ENCODE measurements at places on chromosomes 16 and 17. TPM values are rescaled to one million over a fixed set of nuclear protein-coding genes. Genes with fewer than 3 reads are reported as not detected.

Gene CARHSP1
- 155 TPM for total RNA-seq

Gene FSCN2
- 0.66 TPM for total RNA-seq

Gene SPN
- not detected for total RNA-seq

Gene GAS2L2
- total RNA-seq: not detected

Gene RUNDC3A
- total RNA-seq: 0.07 TPM

Gene SEZ6
- not detected for total RNA-seq

Gene TM4SF5
- total RNA-seq: not detected

Gene FBF1
- total RNA-seq: 6.9 TPM

Gene HEXD
- 9.6 TPM for total RNA-seq

Gene P3H4
- total RNA-seq: 59.4 TPM

Gene CDK5R1
- total RNA-seq: 2.7 TPM

Gene ATP2A3
- 3.6 TPM for total RNA-seq

Gene DPEP2
- not detected for total RNA-seq

DNA sequence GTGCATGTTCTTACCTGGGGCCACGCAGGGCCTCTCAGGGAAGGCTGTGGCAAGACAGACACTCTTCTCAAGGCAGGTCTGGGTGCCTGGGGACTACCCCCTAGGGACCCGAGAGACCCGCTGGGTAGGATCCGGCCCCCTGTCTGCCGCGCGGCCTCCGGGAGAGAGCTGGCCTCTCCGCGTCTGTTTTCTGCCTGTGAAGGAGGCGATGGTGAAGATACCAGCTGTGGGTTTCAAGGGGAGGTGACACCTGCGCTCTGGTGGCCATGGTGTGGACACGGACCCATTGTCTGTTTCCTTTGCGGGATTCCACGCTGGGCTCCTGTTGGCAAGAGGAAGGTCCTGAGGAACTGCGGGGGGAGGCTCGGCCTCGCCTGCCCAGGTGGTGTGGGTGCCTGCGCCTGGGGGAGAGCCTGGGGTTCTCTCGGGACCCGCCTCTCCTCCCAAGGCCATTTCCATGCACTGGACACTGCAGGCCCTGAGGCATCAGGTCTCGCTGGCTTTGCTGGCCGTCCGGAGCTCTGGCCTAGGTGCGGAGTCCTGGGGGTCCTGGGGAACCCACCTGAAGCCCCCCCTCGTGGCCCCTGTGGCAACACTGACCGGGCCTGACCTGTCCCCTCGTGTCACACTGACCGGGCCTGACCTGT is 12.2 kb upstream of the METRNL start:
- no peak for DNase-seq

DNA sequence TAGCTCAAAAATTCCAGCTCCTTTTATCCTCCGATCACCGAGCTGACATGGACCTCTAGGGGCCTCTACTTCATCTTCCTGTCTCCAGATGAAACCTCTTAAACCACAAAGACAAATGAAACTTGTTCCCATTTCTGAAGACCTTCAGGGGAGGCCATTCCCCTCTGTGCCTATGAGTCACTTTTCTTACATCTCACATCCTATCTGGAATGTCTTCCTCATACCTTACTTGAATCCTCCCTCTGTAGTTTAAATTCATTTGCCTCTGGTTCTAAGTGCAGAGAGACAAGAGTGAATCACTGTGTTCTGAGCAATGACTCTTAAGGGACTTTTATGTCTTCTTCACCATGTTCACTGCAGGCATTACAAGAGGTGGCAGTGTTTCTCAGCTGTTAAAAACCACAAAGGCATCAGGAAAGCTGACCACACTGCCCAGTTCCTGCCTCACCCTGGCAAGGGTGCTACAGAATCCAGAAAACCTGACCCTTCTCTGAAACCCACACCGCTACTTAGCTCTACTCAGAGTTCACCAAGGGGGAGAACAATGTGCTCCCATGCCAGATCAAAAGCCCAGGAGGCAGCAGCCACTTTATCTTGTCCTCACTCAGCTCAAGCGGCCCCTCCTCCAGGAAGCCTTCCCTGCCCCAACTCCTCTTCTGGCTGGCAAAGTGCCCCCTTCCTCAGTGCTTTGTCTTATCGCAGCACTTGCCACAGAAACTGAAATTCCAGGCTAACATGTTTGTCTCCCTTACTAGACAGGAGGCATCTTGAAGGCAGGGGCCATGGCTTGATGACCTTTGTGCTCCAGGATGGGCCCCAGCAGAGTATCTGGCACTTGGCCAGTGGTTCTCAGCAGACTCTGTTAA is 6.4 kb downstream of the CUEDC1 start:
- no peak for DNase-seq

- DNase-seq: no peak
These were observed 22.1 kb downstream of the PIEZO1 start for GRCh38 chr16:88762941-88763340.

DNA sequence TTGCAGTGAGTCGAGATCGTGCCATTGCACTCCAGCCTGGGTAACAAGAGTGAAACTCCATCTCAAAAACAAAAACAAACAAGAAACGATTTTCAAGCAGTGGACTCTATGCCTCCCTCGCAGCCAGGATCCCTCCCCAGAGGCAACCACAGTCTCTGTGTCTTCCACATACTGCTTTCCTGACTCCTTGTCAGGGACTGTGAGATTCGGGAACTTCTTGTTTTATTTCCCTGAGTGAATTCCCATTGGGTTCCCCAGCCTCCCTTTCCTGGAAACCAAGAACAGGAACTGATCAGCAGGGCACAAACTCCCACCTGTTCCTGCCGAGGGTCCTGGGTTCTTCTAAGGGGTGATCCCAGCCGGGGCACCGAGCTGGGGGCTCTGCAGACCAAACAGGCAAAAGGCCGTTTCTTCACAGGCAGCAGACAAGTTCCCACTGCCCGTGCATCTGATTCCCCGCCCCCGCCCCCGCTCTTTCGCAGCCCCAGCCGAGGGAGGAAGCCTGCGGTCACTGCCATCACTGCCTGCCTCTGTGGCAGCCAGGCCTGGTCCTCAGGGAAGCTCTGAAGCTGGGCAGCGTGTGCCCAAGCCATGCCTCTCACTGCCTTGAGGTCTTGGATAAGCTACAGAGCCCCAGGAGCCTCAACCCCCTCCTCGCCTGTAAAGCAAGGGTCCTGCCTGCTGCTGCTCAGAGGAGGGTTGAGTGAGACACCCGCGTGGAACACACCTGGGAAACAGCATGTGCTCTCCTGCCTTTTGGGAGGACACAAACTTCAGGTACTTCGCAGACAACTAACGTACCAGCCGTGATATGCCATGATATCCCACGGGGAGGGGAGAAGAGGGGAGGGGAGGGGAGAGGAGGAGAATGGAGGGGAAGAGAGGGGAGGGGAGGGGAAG is 5.5 kb upstream of the PIEZO1 start:
- DNase-seq: no peak

DNA sequence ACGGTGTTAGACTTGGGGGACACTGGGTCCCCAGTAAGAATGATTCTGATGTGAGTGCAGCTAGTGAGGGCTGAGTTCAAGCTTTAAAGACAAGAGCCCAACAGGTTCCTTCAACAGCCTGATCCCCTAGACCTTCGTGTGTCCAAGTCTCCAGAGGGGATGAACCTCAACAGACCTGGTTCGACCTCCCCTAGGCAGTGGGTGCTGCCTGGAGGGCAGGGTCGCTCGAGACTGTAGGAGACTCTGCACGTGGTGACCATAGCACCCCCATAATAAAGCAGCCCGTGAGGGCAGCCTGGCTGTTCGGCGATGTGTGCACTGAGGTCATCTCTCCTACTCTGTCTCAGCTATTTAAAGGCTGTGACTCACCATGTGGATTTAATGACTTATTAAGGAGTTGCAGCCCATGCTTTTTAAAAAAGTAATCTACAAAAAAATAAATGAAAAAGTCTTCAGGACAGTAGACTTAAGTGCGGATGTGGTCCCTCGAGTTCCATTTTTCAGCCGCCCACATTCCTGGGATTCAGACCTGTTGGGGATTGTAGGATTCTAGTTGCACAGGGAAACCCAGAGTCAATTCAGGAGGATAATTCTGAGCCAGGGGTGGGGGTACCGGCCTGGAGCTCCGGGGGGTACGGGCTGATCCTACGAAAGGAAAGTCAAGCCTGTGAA is 23.4 kb upstream of the METRNL start:
- no peak for DNase-seq

GRCh38 chr17:76585033-76585648 is 519 bp downstream of the ST6GALNAC2 start:
- no peak for DNase-seq

- DNase-seq: no peak
These were observed 23.6 kb downstream of the KIFC3 start for GRCh38 chr16:57778658-57779057.

- no peak for DNase-seq
These were observed 4.7 kb upstream of the CNOT1 start for GRCh38 chr16:58634265-58634802.

DNA sequence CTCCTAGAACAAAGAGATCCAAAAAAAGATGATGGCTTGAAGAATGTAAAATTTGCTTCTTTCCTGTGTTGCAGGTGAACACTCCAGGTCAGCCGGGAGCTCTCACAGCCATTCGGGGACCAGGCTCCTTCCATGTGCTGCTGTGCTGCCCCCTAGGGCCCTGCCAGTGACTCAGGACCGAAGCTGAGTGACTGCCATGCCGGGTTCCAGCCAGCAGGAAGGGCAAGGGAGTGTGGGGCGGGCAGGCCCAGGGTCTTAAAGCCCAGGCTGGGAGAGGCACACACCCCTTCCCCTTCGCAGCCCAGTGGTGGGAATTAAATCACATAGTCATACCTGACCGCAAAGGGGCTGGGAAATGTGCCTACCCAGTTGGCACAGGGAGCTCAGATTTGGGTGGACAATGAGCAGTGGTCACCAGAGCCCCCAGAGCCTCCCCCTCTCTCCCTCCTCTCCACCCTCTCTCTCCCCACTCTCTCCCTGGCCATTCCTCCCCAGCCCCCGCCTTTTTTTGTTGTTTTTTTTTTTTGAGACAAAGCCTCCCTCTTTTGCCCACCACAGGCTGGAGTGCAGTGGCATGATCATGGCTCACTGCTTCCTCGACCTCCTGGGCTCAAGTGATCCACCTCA is 11.5 kb downstream of the EPOP start:
- no peak for DNase-seq

DNA sequence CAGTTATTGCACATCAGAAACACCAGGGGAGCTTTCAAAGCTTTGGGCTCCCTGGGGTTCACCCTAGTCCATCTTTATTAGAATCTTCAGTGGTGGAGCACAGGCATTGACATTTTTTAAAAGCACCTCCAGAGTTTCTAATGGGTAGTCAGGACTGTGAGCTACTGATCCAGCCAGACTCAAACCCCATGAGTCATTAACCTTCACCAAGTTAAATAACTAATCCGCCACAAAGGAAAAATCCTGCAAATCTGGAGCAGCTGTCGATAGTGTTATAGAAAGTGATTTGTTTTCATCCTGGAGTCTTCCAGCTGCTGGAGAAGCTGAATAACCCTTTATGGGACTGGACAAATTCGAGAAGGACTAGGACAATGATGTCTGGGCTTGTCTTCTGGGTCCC is 93.2 kb upstream of the PIRT start:
- no peak for DNase-seq

DNA sequence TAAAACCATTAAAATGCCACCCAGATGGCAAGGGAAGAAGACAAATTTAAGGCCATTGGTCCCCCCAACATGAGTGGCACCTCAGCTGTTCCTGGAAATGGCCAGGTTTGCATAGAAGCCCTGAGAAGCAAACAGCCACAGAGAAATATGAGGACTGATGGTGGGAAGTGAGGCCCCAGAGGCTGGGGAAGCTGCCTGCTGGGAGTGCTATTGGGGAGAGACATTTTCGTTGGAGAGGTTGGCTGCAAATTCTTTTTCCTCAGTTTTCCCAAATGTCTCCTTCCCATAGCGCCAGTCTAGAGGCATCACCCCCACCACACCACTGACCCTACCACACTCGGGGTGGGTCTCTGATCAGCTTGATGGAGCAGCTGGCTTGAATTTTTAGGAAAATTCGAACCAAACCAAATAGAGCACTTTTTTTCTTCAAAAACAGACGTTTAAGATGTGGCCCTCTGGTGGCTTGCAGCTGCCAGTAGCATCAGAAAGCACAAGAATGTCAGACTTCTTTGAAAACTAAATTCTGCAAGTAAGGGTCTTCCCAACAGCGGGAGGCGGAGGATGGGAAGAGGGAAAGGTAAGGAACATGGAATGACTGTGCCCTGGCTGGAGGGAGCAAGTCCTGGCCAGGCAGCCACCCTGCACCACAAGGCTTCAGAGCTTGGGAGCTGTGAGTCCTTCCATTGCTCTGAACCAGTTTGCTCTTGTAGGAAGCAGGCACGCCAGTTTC is 13.2 kb upstream of the SLC12A3 start:
- DNase-seq: no peak

- DNase-seq: no peak
These were observed 89.5 kb downstream of the CDH11 start for GRCh38 chr16:65032387-65032786.

GRCh38 chr17:7439462-7440112 is at the start of gene FGF11:
Gene FGF11 (plus strand): TSS chr17:7439512. CDS start chr17:7439621, 109 bp downstream.
- DNase-seq: no peak

GRCh38 chr17:79438546-79439334 is 172.1 kb downstream of the RBFOX3 start:
- DNase-seq: no peak

- DNase-seq: no peak
These were observed 540 bp downstream of the MFSD11 start for GRCh38 chr17:76738468-76738850.

DNA sequence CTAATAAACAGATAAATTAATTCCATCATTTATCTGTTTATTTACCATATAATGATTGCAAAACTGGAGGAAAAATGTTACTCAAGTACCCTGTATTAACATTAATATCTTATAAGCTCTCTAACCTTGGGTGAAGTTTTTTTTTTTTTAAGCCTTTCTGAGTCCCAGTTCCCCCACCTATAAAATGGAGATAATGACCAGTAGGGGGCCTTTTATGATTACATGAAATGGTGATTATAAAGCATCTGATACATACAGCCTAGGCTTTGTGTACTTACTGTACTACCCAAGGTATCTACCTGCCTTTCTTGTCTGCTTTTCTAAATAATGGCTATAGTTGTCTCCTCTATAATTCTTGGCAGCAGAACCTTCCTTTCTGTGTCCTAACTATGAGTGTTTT is 22.6 kb downstream of the LRRC36 start:
- DNase-seq: no peak

DNA sequence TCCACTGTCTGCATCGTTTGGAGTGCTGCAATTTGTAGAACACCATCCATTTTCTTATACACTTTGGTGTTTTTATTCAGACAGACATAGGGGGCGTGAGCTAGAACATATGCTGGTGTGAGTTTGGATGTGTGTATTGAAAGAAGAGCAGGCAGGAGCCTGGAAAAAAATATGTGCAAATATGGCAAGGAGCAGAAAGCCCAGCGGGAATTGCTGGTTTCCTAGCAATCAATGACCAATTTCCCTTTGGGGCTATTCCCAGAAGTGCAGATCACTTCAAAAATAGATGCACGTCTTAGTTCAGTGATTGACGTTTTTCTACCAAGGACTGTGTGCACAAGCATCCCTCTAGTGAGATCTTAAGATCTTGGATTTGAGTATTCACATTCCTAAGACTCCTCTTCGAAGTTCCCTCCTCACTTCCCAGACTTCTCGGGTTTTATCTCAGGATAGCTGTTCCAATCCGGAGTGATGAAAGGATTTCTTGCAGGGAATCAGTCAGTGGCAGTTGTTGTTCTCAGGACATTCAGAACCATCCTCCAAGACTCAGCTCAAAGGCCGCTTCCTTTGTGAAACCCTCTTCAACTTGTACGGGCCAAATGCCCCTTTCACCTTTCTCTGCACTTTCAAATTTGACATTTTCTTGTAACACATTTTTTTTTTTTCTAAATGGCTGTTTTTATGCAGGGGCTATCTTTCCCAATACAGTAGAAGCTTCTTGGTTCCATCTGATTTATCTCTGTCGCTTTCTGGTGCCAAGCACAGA is 268.7 kb upstream of the ASIC2 start:
- no peak for DNase-seq

Data from pulmonary artery endothelial cell (primary cell).